ENCODE measurements at places on chromosomes 3 and 15.

DNA sequence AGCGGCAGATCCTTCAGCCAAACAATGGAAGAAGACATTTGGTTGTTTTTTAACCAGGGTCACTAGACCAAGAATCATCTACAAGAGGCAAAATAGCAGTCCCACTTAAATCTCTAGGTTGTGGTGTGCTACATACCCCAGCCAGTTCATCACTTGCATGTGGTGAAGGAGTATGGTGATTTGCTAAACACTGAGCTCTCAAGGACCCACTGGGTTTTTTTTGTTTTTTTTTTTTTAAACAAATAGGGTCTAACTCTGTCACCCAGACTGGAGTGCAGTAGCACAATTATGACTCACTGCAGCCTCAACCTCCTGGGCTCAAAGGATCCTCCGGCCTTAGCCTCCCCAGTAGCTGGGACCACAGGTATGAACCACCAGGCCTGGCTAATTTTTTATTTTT lies 508.0 kb downstream of the FOXP1 start:
- no peak for DNase-seq

- no peak for DNase-seq
Observed at GRCh38 chr3:183475016-183475763, 46.8 kb upstream of the MCF2L2 start.

GRCh38 chr3:196502775-196503195 lies 783 bp downstream of the RNF168 start:
- DNase-seq = peak; percentile 81

DNA sequence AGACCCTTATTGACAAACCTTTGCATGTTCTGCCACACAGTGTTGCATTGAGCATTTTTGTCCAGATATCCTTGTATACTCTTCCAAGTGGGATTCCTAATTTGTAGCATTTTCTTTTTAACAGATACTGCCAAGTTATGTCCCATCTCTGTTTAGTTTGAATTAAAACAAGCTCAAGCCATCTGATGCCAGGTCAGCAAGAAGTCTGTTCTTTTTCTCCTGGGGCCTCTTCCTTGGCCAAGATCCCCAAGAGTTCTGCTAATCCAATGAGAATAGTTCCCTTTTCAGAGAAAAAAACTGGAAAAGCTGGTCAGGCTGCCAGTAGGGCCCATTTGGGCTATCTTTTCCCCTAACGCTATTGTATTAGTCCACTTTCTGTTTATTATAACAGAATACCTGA lies 29.8 kb downstream of the GLDN start:
- no peak for DNase-seq

- DNase-seq = no peak
Observed at GRCh38 chr3:4495294-4496086, 2.3 kb downstream of the ITPR1 start.

DNA sequence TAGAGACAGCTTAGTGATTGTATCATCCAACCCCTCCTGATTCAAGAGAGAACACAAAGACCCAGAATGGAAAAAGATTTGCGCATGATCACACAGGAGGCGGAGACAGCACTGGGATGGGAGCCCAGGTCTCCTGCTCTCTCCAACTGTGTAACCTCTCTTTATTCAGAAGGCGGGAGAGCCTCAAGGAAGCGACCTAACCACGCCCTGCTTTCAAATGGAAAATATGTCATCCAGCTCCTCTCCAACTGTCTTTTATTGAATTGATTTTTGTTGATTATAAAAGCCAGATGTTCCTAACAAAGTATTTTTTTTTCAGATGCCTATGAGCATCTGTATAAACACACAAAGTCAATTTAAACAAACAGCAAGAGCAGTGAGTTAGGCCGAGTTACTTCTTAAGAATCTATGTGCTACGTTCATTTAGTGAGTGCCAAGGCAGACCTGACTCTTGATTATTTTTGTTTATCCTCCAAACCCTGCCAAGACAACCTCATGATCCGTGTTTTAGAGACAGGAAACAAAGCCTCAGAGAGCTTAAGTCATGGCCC lies 74.5 kb downstream of the BFSP2 start:
- no peak for DNase-seq

GRCh38 chr15:49621887-49622286 lies 1.0 kb downstream of the DTWD1 start:
- DNase-seq = no peak

- no peak for DNase-seq
Observed at GRCh38 chr15:56739474-56739873, 6.2 kb upstream of the ZNF280D start.

DNA sequence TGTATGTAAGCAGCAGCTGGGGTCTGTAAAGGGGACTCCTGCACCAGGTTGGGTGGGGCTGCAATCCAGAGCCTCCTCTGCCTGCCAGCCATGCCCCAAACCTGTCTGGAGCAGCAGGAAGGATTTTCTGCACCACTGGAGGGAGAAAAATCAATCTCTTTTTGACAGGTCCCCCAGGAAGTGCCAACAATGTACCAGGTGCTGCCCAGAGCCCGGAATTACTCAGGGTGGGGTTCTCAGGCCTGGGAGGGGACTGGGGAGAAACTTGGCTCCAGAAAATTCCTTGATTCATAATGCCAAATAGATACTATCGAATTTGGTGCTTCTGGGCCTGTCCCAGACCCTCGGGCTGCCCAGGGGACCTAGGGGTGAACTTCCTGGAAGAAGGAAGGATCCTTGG lies 52.6 kb downstream of the WNT7A start:
- DNase-seq = no peak

- no peak for DNase-seq
Observed at GRCh38 chr3:13043656-13044055, 29.6 kb downstream of the IQSEC1 start.

GRCh38 chr3:55166576-55167555 lies 239.0 kb upstream of the LRTM1 start:
- no peak for DNase-seq

DNA sequence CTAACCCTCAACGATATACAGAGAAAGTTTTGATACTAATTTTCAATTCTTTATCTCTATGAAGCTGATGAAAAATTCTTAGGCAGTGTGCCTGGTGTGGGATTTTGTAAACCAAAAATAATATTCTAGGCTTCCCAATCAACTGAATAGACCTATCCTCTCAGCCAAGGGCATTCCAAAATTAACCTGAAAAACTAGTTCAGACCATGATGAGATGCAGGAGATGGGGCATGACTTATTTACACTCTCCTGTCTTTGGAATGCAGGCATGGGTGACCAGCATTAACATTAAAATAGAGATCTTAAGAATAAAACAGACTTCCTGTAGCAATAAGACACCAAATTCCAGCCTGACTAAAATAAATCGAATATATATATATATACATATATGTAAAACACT lies 7.8 kb upstream of the LPCAT4 start:
- no peak for DNase-seq

GRCh38 chr3:98039322-98040024 lies 4.4 kb upstream of the GABRR3 start:
- peak; percentile 90 for DNase-seq

- DNase-seq = no peak
Observed at GRCh38 chr3:111485086-111485485, 56.9 kb upstream of the CD96 start.

Data from activated CD8-positive, alpha-beta T cell treated with anti-CD3 and anti-CD28 coated beads for 36 hours (primary cell).